ENCODE measurements at places on chromosomes 5 and 9.

- no peak for DNase-seq
Observed at GRCh38 chr5:126433701-126434100, 10.5 kb downstream of the GRAMD2B start.

DNA sequence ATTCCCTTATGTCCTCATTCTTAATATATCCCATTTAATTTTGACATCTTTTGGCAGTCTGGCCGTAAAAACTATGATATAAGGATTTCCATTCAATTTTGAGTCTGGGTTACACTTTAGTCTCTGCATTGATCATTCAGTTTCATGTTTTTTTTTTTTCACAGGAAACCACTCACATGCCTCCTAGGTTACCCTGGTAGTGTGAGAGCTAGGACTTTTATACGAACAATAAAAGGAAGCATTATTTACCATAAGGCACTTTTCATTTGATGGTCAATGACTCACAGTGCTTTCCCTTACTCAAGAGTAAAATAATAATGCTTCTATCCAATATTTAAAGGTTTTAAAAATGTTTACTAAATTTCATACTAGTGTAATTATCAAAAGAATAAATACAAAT lies 16.4 kb upstream of the DMAC1 start:
- no peak for DNase-seq

DNA sequence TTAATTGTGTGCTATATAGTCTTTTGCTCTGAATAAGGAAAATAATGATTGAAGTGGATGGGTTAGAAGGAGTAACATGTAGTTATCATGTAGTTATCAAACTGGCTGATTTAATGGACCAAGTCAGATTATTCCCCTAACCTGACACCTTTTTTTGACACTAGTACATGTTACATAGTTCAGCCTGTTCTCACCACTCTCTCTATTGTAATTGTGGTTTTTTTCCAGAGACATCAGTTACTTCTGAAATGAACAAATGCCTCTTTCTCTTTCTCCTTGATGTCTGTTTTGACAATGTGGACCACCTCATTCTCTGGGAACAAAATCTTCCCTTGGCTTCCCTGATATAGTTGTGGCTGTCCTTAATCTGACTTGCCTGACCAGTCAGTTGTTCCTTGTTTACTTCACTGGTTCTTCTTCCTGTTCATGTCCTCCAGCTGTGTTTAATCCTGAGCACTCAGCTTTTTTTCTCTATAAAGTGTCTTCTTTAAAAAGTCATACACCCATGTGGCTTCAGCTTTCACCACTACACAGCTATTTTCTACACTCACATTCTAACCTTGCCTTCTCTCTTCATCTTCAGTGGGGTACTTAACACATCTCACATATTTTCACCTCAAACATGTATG lies 243.4 kb downstream of the ARRDC3 start:
- no peak for DNase-seq

GRCh38 chr5:1073239-1074102 lies 38.4 kb downstream of the SLC12A7 start:
- no peak for DNase-seq

- DNase-seq, result no peak
Observed at GRCh38 chr9:133127340-133127981, 6.4 kb upstream of the RALGDS start.
